Suprapubic skin (tissue), 4 donors: ENCODE measurements at places on chromosomes 2 and 18.
A peak's percentile ranks its signal among the peaks of the same experiment; 100 is the strongest.

- no peak for DNase-seq
Observed at GRCh38 chr2:30267161-30267975, 36.0 kb downstream of the LBH start.

GRCh38 chr2:226355600-226355999, 444.0 kb downstream of the IRS1 start:
- DNase-seq, result no peak

- no peak for DNase-seq
Observed at GRCh38 chr2:100470898-100471514, 724 bp downstream of the NMS start.

GRCh38 chr2:230234845-230235244, 9.3 kb downstream of the SP140 start:
- DNase-seq, result no peak

DNA sequence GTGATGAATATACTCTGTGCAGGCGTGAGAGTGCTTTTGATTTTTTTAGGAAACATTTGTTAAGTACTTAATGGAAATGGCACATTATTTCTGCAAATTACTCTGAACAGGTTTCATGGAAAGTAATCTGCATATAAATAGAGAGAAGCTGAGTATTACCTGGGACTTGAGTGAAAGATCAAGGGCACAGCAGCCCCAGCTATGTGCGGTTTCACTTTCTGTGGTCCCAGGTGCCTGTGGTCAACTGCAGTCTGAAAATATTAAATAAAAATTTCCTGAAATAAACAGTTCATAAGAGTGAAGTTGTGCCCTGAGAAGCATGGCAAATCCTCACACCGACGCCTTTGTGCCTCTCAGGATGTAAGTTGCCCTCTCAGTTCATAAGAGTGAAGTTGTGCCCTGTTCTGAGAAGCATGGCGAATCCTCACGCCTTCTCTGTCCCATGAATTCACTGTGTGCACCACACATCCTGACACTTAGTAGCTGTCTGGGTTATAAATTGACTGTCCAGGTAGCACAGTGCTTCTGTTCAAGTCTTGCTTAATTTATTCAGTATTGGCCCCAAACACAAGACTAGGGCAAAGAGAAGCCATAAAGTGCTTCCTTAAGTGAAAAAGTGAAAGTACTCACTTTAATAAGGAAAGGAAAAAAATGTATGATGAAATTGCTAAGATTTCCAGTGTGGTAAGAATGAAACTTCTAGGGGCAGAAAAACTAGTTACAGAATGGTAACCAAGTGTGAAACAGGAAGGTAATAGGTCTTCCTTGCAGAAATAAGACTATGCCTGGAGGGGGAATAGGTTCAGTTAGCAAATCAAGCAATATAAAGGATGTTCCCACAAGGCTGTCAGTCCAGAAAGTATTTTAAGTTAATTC, 4.3 kb upstream of the SNTG2 start:
- DNase-seq, result no peak

DNA sequence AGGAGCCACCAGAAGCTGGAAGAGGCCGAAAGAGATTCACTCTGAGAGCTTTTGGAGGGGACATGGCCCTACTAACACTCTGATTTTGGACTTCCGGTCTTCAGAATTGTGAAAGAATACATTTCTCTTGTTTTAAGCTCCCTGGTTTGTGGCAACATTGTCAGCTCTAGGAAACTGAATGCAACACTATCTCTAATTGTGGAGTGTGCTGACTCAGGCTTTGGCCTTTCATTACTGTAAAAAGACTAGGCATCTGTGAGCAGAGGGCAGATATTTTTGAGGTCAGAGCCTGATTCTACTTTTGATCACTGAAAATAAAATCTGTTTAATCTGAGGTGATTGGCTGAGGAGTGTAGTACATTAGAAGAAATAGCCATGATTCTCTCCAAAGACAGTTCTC, 185.4 kb upstream of the FAM98A start:
- no peak for DNase-seq

DNA sequence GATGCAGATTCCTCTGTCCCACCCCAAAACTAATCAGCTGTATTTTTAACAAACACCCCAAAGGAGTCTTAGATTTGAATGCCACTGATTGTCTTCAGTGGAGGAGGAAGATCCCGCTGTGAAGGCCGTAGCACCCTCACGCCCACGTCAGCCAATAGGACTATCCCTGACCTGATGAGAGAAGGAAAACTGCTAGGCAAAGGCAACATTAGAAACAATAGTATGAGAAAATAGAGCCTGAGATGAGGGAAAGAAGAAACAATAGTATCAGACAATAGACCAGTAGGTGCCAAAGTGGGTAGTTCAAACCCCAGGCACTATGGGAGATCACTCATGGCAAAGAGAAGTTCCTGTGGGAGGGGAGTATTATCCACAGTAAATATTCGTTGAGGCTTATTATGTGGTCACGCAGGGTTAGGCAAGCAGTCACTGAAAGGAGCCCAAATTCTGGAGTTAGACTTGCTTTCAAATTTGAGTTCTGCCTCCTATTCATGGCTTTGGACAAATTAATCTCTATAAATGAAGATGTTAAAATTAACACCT, 2.8 kb downstream of the PCBP1 start:
- no peak for DNase-seq

GRCh38 chr2:82650038-82650437, 1809.0 kb downstream of the SUCLG1 start:
- DNase-seq, result no peak

GRCh38 chr2:189348369-189348768, 92.9 kb upstream of the WDR75 start:
- DNase-seq, result no peak

- DNase-seq, result no peak
Observed at GRCh38 chr2:176628438-176628837, 359.2 kb downstream of the MTX2 start.

GRCh38 chr18:50231621-50232020, 34.7 kb downstream of the CFAP53 start:
- DNase-seq, result no peak

GRCh38 chr2:238777369-238778067, 70.4 kb upstream of the TWIST2 start:
- DNase-seq, result no peak

DNA sequence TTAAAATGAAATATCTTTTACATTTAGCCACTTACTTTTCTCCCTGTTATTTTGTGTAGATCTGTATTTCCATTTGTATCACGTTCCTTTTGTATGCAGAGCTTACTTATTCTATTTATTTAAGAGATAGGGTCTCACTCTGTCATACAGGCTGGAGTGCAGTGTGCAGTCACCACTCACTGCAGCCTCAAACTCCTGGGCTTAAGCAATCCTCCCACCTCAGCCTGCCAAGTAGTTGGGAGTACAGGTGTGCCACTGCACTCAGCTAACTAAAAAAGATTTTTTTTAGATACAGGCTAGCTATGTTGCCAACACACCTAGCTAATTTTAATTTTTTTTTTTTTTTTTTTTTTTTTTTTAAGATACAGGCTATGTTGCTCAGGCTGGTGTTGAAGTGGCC, 10.9 kb downstream of the PTPN18 start:
- peak; percentile 16 for DNase-seq

- no peak for DNase-seq
Observed at GRCh38 chr2:236169151-236169721, 1.1 kb upstream of the GBX2 start.

DNA sequence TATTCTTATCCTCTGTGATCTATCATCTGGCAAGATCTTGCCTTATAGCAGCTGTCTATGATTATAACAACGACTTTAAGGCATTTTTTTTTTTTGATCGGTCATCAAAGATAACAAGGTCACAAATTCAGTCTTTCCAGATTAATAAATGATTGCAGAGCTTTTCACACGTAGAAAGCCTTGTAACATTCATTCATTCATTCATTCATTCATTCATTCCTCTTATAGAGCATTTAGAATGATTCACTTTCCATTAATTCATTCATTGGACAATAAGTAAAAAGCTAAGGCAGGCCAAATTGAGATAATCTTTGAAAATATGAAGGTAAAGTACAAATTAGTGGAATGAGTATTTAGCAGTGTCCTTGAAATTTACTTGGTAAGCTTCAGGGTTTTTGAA, 223.7 kb downstream of the NUP35 start:
- DNase-seq, result no peak

DNA sequence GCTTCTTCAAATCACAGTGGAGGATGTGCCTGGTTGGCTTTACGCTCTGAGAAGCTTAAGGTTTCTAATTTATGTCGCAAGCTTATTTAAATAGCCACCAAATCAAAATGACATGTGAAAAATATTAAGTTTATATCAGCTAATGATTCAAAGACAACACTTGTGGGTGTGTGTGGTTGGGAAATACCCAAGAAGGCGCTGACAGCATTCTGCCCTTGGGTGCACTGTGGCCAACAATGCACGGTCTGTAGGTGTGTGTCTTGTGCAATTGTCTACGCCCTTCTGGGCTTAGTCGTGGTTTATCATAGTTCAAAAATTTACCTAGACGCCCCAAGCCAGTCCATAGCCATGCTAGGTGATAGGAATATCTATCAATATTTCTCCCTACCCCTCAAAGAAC, 60.9 kb downstream of the KCTD1 start:
- no peak for DNase-seq

GRCh38 chr18:32317651-32318050, 127.8 kb downstream of the MEP1B start:
- no peak for DNase-seq

DNA sequence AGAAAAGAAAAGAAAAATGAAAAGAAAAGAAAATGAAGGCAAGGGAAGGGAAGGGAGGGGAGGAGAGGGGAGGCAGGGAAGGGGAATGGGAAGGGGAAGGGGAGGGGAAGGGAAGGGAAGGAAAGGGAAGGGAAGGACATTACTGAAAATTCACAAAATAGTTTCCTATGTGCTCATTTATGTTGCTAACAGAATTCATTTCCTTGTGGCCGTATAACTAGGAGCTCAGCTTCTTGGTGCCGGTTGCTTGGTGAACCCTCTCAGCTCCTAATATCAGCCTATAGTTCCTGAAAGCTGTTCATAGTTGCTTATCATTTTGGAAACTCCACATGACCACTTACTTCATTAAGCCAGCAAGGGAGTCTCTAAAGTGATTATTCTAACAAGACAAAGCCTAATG, 379.8 kb upstream of the TMEFF2 start:
- no peak for DNase-seq

- DNase-seq, result no peak
Observed at GRCh38 chr2:12883906-12884305, 167.2 kb downstream of the TRIB2 start.
